ENCODE measurements at places on chromosomes 3 and 15. TPM values are rescaled to one million over a fixed set of nuclear protein-coding genes. Genes with fewer than 3 reads are reported as not detected.

GRCh38 chr15:41565702-41566101 lies 6.7 kb downstream of the TYRO3 start:
- no peak for DNase-seq

DNA sequence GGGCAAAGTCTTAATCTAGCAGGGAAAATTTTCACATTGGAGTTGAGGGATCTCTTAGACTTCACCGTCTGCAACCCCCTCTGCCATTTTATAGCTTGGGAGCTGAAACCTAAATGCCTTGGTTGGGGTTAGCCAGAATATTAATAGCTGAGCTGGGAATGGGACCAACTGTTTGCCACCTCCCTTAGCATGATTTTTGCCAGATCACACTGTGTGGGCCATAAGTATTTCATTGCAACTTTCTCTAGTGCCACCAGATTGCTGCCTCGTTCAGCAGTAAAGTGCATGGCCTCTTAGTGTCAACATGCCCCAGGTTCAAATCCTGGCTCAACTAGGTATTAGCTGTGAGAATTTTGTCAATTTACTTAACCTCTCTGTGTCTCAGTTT lies 55.9 kb upstream of the ABHD17C start:
- no peak for DNase-seq

Gene HYKK
- total RNA-seq: 1.5 TPM

- DNase-seq: no peak
These were observed 7.0 kb downstream of the MORF4L1 start for GRCh38 chr15:78879517-78880241.

Gene MAP6D1
- 0.90 TPM for total RNA-seq

Gene SEMA3G
- total RNA-seq: 0.21 TPM

GRCh38 chr3:194343561-194343893 lies 7.6 kb downstream of the CPN2 start:
- DNase-seq: no peak

GRCh38 chr3:187000711-187001151 lies 70.4 kb downstream of the ST6GAL1 start:
- no peak for DNase-seq

DNA sequence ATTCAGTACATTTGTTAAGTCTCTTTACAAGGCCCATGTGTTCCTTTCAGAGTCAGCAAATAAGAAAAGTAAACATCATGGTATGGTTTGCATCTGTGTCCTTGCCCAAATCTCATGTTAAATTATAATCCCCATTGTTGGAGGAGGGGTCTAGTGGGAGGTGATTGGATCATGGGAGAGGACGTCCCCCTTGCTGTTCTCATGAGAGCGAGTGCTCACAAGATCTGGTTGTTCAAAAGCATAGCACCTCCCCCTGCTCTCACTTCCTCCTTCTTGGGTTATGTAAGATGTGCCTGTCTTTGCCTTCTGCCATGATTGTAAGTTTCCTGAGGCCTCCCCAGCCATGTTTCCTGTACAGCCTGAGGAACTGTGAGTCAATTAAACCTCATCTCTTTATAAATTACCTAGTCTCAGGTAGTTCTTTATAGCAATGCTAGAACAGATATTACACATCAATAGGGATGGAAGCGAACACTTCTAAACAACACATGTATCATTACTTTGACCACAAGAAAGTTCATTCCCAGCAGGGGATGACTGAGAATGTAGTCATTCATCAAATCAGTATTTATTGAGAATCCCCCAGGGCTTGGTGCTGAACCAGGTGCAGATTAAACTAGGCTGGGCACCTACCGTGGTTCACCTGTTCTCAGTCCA lies 4.1 kb downstream of the EFCAB12 start:
- DNase-seq: no peak

DNA sequence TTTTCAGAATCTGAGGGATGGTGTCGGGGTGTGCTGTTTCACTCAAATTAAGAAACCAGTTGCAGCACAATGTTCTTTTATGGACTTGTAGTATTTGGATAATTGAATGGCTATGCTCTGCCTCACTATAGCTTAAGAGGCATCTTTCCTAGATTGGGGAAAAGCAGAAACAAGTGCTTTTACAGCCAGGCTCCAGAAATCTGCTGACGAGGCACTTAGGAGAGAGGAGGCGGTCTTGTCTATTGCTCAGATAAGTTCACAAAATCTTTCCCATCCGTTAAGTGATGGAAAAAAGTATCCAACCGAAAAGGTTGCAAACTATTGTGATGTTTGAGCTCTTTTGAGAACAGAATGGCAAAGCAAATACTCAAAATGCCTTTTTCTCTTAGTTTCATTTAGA lies 336.1 kb upstream of the RARB start:
- DNase-seq: no peak

GRCh38 chr15:55954862-55955605 lies 38.4 kb downstream of the NEDD4 start:
- DNase-seq: no peak

GRCh38 chr15:77481670-77482069 lies 61.0 kb downstream of the HMG20A start:
- no peak for DNase-seq

Gene CPNE4
- not detected for total RNA-seq

Gene POTEB3
- total RNA-seq: not detected

GRCh38 chr3:56054844-56055243 lies 413.4 kb downstream of the ERC2 start:
- no peak for DNase-seq

Gene RPP25
- 7.2 TPM for total RNA-seq

Gene SLC12A8
- total RNA-seq: 0.50 TPM

DNA sequence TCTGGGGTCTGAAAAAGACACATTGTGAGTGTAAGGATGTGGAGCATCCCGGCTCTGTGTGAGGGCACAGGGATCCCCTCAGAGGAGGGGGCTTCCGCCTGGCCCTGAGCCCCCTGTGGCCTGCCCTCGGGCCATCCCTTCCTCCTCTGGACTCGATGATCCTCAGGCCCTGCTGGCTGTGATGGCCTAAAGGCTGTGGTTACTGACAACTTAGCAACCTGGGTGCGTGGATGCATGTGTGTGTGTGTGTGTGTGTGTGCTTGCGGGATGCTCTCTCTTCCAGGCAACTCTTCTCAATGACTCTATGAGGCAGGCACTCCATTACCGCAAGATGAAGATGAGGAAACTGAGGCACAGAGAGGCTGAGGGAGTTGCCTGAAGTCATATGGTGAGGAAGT lies 66.0 kb downstream of the ASB7 start:
- DNase-seq: no peak

DNA sequence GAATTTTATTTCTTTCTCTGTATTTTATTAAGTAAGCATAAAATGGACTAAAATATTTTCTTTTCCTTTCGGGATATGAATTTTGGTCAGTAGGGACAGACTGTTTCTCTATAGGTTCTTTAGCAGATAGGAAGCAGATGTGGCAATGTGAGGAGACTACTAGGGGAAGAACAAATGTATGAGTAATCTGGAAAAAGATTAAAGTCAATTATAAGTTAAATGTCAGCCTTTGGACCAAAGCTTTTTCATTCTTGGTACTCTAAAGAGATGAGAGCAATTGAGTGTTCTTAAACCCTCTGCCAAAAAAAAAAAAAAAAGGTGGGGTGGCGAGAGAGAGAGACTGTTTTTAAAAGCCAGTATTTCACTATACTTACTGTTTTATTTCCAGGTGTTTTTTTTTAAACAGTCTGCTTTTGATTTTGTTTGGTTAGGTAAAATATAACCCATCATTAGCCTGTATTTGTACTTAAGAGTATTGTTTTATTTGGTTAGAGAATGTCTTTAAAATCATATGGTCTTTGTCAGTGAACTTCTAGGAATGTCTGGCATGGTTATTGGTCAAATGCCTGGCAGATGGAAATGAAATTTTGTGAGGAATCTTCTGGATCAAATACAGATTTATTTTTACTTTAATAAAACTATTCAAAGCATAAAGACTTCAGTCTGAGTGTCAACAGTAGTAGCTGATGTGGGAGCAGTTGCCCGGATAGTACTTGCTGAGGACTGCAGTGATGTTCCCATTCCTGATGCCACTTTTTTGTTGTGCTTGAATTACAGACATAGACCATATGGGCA lies 63.8 kb downstream of the LRRC49 start:
- DNase-seq: no peak

- DNase-seq: no peak
These were observed 96.2 kb downstream of the ADAMTS9 start for GRCh38 chr3:64591615-64592014.

GRCh38 chr3:172333692-172334457 lies 114.4 kb downstream of the GHSR start:
- DNase-seq: no peak

DNA sequence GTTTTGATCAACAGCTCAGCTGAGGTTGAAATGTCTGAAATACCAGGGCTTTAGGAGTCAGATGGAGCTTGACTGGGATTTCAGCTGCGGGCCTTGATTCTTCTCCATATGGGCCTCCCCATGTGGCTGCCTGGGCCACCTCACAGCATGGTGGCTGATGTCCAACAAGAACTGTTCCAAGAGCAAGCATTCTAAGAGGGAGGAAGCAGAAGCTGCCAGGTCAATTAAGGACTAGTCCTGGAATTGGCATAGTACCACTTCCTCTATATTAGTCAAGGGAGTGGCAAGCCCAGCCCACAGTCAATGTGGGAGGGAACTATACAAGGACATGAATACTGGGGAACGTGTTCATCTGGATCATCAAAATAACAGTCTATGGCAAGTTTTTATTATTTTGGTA lies 181.7 kb upstream of the ANKRD28 start:
- no peak for DNase-seq

Gene SERPINI2
- not detected for total RNA-seq

GRCh38 chr15:68807249-68807648 lies 13.4 kb downstream of the ANP32A start:
- no peak for DNase-seq

DNA sequence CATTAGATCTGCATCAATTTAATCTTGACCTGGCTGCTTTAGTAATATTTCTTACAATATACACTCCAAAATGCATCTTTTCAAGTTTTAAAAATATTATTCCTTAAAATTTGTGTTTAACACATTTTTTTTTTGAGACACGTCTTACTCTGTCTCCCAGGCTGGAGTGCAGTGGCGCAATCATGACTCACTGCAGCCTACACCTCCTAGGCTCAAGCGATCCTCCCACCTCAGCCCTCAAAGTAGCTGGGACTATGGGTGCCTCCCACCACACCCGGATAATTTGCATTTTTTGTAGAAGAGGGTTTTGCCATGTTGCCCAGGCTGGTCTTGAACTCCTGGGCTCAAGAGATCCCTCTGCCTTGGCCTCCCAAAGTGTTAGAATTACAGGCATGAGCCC lies 73.6 kb downstream of the ETV5 start:
- no peak for DNase-seq

- DNase-seq: no peak
These were observed 34.8 kb downstream of the MINDY4B start for GRCh38 chr3:150870406-150870805.

DNA sequence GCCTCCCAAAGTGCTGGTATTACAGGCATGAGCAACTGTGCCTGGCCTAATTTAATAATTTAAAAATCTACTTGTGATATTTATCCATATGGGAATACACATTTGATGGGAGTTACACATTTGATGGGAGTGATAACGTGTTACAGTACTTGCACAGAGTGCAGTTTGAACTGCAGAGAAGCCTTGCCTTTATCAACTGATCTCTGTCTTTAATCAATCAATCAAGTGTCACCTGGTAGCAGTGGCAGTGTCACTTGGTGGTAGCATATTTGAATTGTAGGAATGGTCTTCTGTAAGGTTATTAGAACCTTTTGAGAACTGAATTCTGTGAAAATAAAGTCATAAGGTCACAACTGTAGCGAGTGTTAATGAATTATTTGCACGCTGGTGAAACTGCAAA lies 37.8 kb downstream of the SIDT1 start:
- no peak for DNase-seq

Gene HCLS1
- total RNA-seq: 280 TPM
